NCI-H526 treated with DMSO at 0.1 percent for 48 hours (cell line): ENCODE measurements at places on chromosomes 5 and 9.

DNA sequence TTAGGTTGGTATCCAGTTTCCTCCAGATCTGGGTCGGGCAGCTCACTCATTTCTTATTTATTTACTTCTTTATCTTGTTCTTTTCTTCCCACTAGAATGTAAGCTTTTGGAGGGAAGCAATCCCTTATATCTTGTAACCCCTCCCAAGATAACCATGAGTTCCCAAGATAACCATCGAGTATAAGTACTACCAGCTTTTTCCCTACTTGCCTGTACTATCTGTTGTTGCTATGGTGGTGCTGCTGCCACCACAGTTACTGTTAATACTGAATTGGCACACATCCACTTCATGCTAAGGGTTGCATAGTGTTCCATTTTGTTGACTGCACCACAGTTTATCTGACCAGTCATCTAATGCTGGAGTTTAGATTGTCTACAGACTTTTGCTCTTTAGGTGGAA is 19.9 kb downstream of the NUP214 start:
- no peak for DNase-seq

GRCh38 chr5:17916446-17916845 is 282.2 kb downstream of the TAF11L14 start:
- DNase-seq: no peak

DNA sequence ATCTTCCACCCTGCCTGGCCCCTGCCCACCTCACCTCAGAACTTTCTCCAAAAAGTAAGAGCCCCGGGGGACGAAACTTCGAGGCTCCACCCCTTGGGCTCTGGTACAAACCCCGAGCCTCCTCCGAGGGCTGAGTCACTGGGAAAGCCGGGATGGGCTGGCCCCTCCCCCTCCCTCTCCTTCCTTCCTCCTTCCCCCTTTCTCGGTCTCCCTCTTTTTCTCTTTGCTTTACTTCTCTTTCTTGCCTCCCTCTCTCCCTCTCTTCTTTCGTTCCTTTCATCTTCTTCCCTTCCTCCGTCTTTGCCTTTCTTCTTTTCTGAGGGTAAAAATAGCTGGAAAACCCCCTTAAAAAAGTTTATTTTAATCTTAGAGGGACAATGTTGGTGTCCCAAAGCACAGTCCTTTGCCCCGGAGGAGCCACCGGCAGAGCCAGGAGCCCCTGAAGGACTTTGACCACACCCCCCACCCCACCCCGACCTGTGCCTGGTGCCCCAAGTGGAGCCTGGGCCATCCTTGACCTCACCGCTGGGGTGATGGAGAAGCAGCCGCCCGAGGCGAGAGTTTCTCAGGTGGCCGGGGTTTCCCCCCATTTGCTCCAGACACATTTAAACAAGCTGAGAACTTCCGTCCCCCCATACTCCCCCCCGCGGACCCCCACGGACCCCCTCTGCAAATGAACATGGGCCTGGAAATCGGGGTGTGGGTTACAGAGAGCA is 5.7 kb upstream of the NOTCH1 start:
- DNase-seq: no peak

- DNase-seq: no peak
Observed at GRCh38 chr9:20220286-20220685, 402.0 kb downstream of the MLLT3 start.

GRCh38 chr9:117204971-117205370 is 209.9 kb downstream of the ASTN2 start:
- DNase-seq: no peak

DNA sequence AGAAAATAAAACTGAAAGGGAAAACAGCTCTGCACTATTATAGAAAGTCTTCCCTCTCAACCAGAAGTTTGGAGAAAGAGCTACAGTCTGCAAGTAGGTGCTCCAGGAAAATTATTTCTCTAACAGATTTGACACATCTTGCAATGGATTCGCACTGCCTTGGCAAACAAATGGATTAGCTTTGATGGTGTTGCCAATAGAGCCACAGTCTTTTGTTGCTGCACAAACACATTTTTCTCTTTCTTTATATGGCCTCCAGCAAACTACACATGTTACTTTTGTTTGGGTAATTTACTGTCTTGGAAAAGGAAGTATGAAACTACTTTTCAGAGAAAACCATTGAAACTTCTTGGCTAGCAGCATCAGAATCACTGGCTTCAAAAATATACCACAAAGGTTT is 523.1 kb downstream of the EFNA5 start:
- DNase-seq: no peak

GRCh38 chr9:10059044-10059443 is 553.8 kb downstream of the PTPRD start:
- DNase-seq: peak; percentile 37

DNA sequence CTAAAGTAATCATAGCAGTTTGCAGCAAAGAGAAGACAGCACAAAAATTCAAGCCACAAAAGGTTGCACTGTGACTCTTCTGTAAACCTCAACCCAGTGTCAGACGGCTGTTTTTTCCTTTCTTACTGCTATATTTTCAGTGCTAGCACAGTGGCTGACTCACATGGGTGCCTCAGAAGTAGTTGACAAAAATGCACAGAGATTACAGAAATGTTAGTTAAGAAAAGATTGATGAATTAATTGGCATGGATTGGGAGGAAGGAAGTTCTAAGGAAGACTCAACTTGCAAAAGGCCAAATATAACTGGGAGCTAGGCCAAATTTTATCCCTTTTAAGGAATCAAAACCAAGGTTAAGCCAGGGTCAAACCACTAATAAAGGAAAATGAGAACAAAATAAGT is 43.7 kb upstream of the ITGA1 start:
- no peak for DNase-seq

- DNase-seq: no peak
Observed at GRCh38 chr9:128637656-128638055, 19.0 kb downstream of the DYNC2I2 start.

DNA sequence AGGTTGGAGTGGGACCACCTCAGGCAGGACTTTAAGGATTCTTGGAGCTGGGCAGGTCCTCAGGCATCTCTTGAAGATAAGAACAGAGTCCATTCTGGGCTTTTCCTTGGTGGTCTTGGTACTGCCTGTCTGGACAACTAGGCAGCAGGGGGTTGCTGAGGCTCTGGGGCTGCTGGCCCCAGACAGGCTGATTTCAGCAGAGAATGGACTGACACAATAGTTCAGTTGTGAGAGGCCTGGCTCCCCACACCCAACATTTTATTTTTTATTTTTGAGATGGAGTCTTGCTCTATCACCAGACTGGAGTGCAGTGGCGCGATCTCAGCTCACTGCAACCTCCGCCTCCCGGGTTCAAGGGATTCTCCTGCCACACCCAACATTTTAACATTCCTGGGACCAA is 4.6 kb downstream of the ANGPTL2 start:
- DNase-seq: no peak

DNA sequence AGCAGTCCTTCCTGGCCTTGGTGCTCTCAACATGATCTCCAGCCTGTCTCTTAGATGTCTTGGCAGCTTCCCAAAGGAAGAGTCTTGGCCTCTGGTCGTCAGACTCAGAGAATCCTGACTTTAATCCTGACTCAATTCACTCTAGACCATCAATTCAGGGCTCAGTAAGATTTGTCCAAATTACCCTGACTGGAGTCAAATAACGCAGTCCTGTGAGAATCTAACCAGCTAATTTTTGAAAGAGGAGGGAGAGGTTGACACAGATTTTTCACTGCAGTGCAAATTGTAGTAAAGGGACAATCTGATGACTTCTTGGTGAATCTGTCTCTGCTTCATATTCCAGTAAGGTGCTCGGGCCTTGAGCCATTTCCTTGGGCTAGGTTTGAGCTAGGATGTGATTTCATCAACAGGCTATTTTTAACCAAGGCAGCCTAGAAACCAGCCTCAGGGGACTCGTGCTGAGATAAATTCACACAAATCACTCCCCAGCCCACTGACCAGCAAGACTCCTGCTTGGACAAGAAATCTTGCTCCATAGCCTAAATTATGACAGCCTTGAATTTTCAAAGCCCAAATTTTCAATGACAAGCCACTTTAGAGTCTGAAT is 257.4 kb downstream of the ENC1 start:
- no peak for DNase-seq

- DNase-seq: no peak
Observed at GRCh38 chr9:128180001-128180400, 11.4 kb downstream of the CIZ1 start.

GRCh38 chr9:133485531-133486260 is 6.8 kb upstream of the SLC2A6 start:
- DNase-seq: no peak

DNA sequence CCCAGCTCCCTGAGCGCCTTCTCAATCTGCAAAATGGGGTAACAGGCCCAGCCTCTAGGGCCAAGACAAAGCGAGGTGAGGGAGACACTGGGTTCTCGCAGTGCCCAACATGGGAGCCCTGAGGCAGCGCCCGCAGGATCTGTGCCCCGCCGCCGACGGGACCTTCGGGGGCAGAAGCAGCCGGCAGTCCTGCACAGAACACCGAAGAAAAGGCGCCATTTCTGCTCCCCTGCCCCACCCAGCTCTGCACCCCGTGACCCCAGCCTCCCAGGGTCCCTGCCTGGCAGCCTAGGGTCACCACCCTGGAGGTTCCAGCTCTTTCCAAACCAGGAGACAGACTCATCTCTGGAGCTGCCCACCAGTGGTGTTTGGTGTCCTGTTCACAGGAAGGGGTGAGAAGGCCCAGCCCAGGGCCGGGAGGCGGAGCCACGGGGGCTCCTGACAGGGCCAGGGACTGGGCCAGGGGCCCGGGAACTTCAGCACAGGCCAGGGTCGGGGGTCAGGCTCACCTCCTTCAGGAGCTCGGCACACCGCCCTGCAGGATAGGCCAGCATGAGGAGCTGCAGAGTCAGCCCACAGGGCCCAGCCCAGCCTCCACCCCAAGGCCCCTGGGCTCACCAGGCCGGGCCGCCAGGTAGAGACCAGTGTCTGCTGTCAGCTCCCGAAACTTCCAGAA is 3.3 kb downstream of the LCN8 start:
- DNase-seq: no peak

GRCh38 chr5:9015260-9015936 is 530.5 kb downstream of the SEMA5A start:
- no peak for DNase-seq

GRCh38 chr9:113393281-113393680 is 7.8 kb downstream of the ALAD start:
- no peak for DNase-seq

DNA sequence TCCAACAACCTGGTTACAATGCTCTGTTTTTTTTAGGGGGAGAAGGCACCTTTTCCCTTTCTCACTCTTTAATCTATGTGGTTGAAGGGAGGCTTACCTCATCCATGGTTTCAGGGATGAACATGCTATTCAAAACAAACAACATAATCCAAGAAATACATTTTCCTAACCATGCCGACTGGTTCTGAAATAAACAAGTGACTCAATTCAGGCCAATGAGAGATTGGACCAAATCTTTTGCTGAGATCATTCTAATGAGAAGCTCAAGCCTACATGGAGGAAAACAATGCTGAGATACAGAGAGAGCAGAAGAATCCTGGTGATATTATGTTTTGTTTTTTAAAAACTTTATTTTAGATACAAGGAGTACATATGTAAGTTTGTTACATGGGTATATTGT is 46.8 kb upstream of the ELL2 start:
- no peak for DNase-seq

DNA sequence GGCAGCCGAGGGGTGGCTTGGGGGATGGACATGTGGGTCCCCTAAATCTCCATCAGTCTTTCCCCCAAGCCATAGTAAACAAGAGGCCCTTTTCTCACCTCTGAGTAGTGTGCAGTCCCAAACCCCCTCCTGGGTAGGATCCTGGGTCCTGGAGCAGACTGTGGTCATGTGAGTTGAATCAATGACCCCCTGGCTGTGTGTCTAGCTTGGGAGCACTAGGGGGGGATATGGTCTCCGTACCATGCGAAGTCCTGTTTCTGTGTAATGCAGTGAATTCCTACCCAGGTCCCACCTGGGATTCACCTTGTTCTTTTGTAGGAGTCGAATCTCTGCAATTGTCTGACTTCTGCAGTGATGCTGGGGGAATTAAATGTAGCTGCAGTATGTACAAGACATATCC is 66.2 kb downstream of the FGF18 start:
- no peak for DNase-seq
